ENCODE measurements at places on chromosomes 6 and 20. TPM values are rescaled to one million over a fixed set of nuclear protein-coding genes. Genes with fewer than 3 reads are reported as not detected.

The ZNF391 gene
- total RNA-seq: 5.0 TPM

The TRIM38 gene
- 0.70 TPM for total RNA-seq

The RALGAPB gene
- total RNA-seq: 69.1 TPM

The KCNS1 gene
- not detected for total RNA-seq

The HSPA12B gene
- total RNA-seq: not detected

The HLA-DMB gene
- not detected for total RNA-seq

The MUC21 gene
- not detected for total RNA-seq

The RIMS1 gene
- 3.4 TPM for total RNA-seq

The SLC17A2 gene
- not detected for total RNA-seq

DNA sequence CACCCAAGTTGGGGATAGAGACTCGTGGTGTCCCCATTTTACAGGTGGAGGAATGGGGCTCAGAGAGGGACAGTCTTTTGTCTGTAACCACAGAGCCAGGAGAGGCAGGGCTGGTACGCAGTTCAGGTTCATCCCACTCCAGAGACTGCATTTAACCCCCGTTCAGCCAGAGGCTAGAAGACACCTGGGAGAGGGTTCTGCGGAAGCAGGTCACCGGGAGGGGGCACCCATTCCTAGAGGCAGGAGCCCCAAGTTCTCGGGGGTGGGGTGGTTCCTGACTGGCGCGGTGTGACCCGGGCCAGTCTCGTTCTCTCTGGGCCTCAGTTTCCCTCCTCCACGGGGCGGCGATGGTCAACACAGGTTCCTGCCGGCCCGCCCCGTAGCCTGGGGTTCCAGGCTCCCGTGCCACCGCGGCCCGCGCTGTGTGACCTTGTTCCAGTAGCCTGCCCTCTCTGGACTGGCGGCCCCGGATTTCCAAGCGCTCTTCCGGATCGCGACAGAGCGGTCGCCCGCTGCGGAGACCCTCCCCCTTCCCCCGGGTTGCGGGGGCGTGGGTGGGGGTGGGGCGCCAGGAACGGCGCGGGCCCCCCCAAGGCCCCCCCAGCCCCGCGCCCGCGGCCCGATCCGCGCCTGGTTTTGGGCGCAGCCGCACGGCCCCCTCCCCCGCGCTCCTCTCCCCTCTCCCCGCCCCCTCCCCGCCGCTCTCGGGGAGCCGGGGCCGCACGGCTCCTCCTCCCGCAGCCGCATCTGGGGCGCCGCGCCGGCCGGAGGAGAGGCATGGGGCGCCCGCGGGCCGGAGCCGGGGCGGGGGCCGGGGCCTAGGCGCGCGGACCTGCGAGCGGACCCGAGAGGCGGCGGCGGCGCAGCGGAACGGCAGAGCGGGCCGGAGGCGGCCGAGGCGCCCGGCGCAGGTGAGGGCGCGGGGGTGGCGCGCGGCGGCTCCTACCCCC, at the start of gene DLGAP4:
DLGAP4 (plus strand) TSS at position 738 of the 950 bp plus-strand sequence. CDS start 125,379 bp downstream, outside the sequence.
- no peak for DNase-seq

DNA sequence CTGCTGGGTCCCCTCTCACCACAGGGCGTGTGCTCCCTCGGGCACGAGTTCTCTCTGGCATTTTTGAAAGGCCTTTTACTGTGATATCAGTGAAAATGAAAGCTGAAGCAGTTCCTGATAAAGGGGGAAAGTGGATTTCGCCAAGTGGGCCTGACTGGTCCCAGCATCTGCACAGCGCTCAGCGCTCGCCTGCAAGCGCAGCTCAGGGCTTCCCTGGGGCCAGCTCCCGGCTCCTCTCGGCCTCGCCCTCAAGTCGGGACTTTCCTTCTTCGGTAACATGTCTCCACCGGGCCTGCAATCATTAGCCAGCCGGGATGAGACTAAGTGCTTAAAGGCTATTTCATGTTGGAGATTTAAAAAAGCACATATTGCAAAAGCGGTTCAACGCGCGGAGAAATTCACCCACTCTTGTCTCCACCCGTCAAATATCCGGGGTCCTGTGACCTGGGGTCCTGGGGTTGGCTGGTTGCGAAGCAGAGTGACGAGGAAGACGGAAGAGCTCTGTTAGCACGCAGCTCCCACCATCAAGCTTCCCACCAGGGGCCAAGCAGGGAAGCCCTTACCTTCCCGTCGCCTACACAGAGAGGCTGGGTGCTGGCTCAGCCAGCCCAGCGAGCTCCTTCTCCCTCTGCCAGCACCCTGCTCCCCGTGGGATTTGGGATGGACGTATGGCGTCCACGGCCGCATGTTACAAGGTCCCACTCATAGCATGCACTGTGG, 114.1 kb downstream of the SMOC2 start:
- DNase-seq: no peak

GRCh38 chr6:39902786-39903465, 31.3 kb downstream of the MOCS1 start:
- DNase-seq: no peak

DNA sequence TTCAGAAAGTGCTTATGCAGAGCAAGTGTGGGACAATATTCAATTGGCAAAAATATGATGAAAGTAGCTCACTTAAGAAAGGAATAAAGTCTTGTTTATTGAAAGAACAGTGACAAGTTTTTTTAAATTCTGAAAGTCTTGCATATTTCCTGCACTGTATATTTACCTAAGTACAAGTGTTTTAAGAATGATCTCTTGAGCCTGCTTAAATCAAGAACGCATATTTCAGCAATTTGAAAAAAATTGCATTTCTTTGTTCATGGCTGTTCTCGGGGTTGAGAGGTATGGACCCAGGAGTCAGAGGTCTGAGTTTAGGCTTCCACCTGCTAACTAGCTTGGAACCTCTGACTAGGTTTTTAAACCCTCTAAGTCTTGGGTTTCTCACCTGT, 27.4 kb downstream of the SLC22A3 start:
- DNase-seq: no peak

DNA sequence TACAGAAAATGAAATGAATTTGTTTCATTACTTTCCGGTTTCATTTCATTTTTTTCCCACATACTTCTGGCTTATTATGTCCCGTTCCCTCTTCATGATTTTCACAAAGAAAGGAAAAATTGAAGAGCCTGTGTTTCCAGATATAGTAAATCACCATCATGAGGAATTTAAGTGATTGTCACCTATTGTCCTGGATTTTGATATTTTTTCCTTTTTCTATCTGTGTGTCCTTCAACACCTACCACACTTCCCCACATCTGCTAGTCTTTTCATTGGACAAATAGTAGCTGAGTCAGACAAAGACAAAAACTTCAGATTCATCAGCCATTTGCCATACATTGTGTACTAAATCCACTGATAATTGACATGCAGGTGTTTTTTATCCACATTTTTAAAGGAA, 258.2 kb upstream of the HSF2 start:
- no peak for DNase-seq

DNA sequence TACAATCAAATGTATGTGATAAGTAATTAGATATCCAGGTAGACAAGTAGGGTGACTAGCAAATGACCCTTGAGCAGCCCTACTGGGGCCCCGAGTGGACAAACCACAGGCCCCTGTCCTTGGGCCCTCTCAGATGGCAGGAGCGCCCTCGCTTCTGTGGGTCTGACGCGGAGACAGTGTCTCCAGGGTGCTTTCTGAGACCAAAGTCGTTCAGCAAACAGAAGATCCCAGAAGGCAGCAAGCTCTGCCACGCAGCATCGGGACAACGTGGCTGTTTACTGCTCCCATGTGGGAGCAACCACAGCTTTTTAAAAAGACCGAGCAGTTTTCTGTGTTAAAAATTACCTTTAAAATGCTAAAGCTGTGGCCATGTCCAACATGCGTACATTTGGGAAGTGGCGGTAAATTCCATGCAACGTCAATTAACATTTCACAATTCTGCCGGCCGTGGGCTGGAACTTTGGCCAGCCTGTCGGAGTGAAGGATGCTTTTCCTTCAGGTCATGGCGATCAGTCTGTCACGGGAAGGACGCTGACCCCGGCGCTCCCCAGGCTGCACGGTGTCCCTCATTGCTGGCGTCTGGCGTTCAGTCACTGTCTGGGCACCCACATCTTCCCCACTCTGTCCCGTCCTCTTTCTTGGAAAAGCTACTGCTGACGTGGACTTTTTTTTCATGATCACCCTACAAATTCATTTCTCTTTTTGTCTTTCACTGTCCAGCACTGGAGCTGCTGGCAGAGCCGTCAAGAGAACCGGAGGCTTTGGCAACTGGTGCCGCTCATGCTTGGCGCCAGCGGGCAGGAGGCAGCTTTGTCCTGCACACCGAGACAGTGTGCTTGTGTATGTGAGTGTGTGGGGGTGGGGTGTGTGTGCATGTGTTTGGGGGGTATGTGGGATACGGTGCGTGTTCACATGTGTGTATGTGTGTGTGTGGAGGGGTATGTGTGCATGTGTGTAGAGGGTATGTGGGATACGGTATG, 293.1 kb downstream of the CDH4 start:
- DNase-seq: no peak

DNA sequence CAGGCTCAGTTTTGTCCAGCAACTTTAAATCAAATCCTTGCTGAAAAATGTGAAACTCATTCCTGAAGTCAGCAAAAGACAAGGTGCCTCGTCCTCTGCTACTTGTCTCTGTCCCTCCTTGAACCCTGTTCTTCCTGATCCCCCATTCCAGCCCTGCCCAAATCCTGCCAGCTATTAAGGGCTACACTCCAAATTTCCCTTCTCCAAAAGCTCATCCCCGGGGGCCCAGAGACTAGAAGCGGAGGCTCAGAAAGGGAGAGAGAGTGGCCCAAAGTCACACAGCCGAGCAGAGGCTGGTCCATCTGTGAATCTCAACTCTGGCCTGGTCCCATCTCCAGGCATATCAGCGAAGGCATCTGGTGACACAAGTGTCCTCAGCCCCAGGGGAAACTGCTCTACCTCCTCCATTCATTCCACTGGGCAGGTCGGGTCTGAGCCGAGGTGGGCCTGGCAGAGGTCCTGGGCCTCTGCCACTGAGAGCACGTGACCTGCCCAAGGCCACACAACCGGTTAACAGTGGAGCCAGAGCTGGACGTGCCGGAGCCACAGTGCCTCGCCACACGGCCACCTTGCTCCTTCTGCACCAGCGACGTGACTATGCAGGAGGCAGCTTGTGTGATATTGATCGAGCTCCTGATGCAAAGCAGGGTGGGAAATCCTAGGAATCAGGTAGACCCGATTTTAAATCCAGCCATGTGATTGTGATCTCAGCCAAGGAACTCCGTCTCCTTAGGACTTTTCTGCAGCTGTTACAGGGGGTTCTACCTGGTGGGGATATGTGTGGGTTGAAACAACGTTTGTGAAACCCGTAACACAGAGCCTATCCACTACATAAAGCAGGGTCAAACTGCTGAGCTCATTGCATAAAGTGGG, 28.6 kb downstream of the NOL4L start:
- no peak for DNase-seq

DNA sequence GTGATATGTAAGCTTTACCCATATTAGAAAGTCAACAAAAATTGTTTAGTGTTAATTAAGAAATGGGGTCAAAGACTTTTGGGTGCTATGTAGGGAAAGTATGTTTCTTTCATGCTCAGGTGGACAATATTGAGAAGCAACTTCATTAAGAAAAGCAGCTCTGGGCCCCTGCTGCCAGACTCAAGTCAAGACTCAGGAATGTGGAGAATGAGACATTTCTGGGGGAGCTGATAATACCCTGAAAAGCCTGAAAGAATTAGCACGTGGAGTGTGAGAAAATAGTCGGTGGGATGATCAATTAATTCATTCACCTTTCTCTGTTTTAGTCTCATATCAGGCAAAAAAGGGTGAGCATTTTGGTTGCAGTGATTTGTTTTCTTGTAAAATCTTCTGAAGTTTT, 175.1 kb upstream of the IMPG1 start:
- DNase-seq: no peak

DNA sequence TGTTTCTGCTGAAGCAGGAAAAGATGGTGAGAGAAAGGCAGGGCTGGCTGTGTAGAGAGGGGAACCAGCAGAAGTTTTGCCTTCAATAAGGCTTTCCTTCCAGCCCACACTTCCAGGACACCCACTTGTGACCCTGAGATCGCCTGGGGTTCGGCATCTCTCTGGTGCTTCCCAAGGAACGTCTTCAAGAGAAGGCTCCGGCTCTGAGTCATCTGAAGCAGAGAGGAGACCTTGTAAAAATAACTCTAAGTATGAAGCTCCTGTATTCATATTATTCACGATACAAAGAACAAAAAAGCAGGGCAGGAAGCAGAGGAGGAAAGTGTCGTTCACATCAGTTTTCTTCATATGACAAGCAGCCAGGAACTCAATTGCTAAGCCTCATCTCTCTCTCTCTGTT, 95.4 kb upstream of the MRPS10 start:
- DNase-seq: no peak

DNA sequence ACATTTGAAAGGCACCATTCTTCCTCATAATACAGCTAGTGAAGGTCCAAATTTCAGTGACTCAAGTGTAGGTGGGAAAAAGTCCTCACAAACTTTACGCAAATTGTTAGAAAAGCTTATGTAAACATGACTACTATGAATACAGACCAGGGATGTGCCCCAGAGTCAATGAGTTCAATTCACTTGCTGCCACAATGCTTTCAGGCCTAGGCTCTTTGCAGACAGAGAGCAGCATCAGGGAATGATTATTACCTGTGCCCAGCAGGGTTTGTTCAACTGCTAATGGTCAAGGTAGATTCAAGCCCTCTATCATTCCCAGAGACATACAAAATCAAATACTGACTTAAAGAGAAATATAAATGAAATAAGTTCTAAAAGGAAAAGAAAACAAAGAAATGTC, 84.0 kb downstream of the LAMA2 start:
- no peak for DNase-seq

- no peak for DNase-seq
These were observed 7.8 kb upstream of the BTN3A1 start for GRCh38 chr6:26394289-26394688.

All from Caco-2 (cell line).